ENCODE measurements at places on chromosomes 4 and X. TPM values are rescaled to one million over a fixed set of nuclear protein-coding genes. Genes with fewer than 3 reads are reported as not detected.

- H3K27me3 ChIP-seq, result no peaks in the 10 kb centered on the region
- no peaks in the 10 kb centered on the region for H3K4me1 ChIP-seq
- no peak for DNase-seq
These were observed 29.5 kb upstream of the MUC7 start for GRCh38 chr4:70442474-70442873.

The GC gene
- not detected for total RNA-seq

GRCh38 chr4:108047199-108047598 is 57.5 kb downstream of the HADH start:
- no peaks in the 10 kb centered on the region for H3K36me3 ChIP-seq
- no peaks in the 10 kb centered on the region for H3K27me3 ChIP-seq

DNA sequence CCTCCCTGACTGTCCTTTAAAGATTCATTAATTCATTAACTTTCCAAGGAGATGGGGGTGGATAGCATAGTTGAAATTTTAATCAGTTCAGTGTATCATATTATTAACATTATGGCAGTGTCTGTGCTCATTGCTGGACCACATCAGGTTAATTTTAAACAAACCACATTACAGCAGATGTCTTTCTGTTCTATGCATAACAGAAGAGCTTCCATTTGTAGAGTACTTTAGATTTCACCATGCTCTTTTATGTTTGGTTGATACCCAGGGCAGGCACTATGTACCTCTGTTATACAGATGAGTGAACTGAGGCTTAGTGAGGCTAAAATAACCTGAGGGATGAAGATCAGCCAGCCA is 41.1 kb downstream of the AFF2 start:
- H3K36me3 ChIP-seq, result no peaks in the 10 kb centered on the region
- no peaks in the 10 kb centered on the region for H3K27me3 ChIP-seq
- no peak overlapping the region for H3K27ac ChIP-seq
- no peak for DNase-seq
- H3K4me3 ChIP-seq, result no peak overlapping the region

The ARHGAP36 gene
- not detected for total RNA-seq

DNA sequence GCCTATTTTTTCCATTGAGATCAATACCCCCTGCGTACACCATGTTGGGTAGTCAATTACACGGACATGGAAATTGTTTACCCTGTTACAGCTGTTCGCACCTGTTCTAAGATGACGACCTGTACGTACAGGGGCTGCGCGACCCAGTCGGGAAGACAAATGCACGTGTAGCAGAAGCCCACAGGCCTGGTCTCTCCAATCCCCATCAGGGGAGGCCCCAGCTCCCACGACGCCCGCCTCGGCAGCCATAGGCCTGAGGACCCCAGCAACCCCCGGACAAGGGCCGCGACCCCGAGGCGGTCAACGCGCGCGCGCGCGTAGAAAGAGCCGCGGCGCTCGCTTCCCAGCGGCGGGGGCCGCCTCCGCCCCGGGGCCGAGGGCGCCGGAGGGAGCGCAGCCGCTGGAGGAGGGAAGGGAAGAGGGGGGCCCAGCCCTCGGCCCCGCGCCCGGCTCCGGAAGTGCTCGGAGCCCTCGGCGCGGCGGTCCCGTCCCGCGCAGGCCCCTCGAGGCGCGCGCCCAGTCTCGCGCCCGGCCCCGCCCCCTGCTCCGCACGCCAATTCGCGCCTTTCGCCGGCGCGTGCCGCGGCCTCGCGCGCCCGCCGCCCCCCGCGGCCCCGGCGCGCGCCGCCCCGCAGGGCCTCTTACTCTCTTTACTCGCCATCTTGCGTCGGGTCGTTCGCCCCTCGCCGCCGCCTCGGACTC is 618 bp downstream of the RBBP7 start:
- no peaks in the 10 kb centered on the region for H3K4me1 ChIP-seq
- no peaks in the 10 kb centered on the region for H3K27me3 ChIP-seq
- DNase-seq, result peak; percentile 67
- H3K27ac ChIP-seq, result peak overlapping the region; percentile 90

Data from sigmoid colon (tissue), 7 donors.